ENCODE measurements at places on chromosomes 3 and 15.

DNA sequence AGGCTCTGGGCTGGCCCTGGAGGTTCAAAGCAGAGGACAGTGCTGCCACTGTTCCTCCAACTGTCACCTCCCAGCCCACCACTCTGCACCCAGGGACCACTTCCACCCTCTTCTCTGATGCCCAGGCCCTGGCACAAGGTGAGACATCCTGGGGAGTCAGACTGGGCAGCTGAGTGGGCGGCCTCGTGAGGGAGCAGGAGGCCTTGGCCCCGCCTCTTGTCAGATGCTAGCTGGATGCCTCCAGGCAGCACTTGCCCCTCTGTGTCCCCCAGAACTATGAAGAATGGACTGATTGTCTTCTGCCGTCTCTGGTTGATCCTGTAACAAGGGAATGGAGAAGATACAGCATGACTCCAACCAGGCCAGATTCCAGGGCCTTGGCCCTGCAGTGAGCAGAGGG is 191.0 kb upstream of the LINGO1 start:
- no peak for DNase-seq

DNA sequence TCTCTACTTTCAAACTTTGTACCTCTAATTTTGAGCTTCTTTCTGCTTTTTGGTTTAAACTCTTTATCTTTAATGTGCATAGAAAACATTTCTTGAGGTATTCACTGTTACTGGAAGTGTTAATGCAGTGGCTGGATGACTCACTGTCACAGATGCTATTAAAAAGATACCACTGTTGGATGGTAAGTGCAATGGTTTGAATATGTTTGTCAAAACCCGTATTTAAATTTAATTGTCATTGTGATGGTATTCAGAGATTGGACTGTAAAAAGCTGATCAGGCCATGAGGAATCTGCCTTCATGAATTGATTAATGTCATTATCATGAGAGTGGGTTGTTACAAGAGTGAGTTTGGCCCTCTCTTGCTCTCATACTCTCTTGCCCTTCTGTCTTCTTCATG is 70.6 kb downstream of the AP4E1 start:
- DNase-seq: no peak

- no peak for DNase-seq
Observed at GRCh38 chr3:42265059-42265991, 660 bp downstream of the CCK start.

GRCh38 chr3:154786724-154787123 is 293.4 kb upstream of the MME start:
- DNase-seq: no peak

- no peak for DNase-seq
Observed at GRCh38 chr15:81895723-81896122, 150.1 kb downstream of the MEX3B start.

DNA sequence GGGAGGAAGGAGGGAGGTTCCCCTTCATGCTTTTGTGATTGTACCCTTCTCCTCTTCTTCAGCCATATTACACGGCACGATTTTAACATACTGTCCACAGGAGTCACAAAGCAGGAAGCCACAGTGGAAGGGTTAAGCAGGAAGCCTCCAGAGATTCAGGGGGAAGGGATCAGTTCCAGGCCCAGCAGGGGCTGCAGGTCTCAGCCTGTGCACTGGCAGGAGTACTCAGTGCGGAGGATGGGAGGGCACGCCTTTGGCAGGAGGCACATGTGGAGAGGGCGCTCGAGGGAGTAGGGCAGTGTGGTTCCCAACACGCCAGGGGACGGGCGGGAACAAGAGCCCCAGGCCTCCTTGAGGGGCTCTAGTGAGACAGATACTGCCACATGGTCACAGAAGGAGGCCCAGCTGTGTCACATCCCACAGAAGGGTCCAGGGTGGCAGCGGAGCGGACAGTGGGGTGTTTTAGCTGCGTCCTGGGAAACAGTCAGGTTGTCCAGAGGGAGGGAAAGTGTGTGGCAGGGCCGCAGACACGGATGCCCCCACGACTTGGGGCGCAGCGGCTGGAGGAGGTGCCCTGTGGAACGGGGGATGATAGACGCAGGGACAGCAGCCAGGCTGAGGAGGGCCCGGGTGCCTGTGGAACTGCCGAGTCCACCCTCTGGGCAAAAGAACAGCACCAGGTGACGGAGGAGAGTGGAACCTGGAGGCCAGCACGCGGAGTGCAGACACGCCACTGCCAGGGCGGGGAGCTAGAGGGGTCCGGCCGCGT is 77.5 kb downstream of the CHSY1 start:
- no peak for DNase-seq

- no peak for DNase-seq
Observed at GRCh38 chr15:89506026-89506686, 9.8 kb upstream of the RHCG start.

DNA sequence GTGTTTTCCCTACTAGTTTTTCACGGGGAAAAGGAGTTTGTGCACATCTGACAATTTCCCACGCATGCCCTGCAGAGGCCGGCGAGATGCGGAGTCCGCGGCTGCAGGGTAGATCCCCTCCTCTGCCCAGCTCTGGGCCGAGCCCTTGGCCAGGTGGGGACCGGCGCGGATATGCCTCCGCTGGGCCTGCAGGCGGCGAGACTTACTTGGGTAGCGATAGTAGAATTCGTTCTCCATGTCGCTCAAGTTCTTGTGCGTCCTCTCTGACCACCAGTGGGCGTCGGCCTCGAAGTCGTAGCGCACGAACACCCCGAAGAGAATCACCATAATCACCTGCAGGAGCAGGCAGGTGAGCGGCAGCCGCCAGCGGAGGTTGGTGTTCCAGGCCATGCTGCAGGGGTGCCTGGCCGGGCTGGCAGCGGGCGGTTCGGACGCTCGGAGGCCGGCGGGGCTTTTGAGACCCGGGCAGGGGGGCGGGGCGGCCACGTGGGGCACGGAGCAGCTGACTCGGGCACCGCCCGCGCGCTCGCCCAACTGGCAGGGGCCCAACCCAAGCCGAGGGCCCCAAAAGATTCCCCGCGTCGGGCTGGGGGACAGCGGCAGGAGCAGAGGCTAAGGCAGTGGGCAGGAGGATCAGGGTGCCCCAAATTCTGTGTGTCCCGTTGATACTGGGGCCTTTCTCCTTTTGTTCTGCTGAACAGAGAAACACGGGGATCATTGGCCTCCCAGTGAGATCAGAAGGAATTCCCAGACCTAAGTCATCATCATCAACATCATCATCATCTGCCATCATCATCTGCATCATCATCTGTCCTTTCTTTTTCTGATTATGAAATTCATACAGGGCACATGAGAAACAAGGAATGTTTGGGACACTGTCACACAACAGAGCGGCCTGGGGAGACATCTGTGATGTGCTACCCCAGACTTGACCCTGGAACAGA is at the start of gene RHCG:
Gene RHCG (minus strand): TSS at position 429 of the 944 bp plus-strand sequence. CDS start 39 bp downstream, at position 390.
- DNase-seq: no peak

GRCh38 chr3:150169330-150169940 is 198.7 kb upstream of the PFN2 start:
- no peak for DNase-seq

- no peak for DNase-seq
Observed at GRCh38 chr3:69866988-69867720, 127.9 kb downstream of the MITF start.

- no peak for DNase-seq
Observed at GRCh38 chr3:127492426-127492825, 98.1 kb downstream of the TPRA1 start.

GRCh38 chr15:31045606-31046005 is 54.2 kb upstream of the MTMR10 start:
- no peak for DNase-seq

- no peak for DNase-seq
Observed at GRCh38 chr3:31106204-31106603, 211.7 kb upstream of the GADL1 start.

DNA sequence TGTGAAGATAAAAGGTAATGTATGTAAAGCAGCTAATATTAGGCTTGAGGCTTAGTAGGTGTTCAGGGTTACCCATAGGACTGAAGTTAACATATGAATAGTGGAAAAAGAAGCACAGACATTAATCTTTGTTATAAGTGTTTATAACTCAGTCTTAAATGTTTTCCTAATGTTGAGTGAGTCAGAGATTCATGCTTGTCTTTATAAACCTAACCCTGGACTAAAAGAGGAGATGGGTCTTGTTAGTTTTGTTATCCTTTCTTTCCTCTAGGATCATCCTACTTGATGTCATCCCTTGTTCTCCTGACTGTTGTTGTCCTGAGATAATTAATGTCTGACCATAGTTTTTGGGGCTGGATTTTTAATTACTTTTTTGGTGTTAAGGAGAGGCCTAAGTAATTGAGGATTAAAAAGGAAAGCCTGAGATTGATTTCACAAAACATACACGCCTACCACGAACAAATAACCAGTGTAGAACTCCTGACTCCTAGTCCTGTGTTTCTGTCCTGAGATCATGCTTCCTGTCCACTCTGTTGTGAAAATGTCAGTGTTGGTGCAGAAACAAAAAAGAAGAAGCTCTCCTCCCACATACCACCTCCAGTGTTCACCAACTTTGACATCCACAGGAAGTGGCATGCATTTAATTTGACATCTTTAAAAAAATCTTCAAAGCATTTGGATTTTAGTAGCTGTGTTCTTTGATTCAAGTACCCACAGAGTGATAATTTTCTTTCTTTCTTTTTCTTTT is 8.4 kb downstream of the MITF start:
- DNase-seq: no peak

GRCh38 chr3:145359040-145359439 is 801.9 kb downstream of the PLOD2 start:
- DNase-seq: no peak

DNA sequence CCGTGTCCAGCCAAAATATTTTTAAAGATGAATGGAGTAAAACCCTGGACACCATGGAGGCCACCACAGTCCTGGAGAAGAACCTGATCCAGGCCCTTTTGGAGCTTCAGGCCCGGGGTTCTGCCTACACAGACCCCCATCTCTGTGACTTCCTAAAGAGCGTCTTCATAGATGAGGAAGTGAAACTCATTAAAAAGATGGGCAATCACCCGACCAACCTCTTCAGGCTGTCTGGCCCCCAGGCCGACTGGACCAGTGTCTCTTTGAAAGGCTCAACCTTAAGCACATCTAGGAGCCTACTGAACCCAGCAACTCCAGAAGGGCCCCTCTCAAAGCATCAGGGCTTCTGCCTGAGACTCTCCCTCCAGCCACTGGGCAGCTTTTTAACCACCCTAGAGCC is 107.9 kb upstream of the FAM174B start:
- DNase-seq: no peak

GRCh38 chr15:50628421-50628820 is 58.2 kb downstream of the TRPM7 start:
- DNase-seq: no peak

- no peak for DNase-seq
Observed at GRCh38 chr3:48974076-48974864, 15.8 kb upstream of the P4HTM start.

DNA sequence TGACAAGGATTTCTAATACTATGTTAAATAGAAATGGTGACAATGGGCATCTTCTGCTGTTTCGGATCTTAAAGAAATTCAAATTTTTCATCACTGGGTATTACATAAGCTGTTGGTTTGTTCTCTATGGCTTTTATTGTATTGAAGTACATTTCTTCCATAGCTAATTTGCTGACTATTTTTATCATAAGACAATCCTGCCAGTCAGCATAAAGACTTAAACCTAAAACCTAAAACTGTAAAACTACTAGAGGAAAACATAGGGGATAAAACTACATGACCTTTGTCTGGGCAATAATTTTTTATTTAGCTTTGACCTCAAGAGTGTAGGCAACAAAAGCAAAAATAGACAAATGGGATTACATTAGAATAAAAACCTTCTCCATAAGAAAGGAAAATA is 1017.4 kb downstream of the SI start:
- DNase-seq: no peak

GRCh38 chr15:41795996-41796856 is 21.9 kb downstream of the MAPKBP1 start:
- DNase-seq: no peak

DNA sequence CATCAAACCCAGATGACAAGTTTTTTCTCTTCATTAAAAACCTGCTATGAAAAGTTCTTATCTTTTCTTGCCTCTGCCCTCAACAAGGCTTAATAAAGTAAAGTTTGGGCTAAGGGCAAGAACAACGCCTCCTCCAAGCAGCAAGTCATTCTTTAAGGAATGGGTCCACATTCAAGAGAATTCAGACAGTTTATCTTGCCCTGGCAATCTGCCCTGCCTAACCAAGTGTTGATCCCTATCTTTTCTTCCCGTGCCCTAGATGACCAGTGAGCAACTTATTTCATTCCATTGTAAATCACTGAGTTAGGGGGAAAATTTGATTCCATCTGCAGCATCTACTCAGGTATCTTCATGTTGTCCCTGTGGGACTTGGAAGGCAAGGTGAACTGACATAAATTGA is 370.3 kb upstream of the DPPA4 start:
- no peak for DNase-seq

DNA sequence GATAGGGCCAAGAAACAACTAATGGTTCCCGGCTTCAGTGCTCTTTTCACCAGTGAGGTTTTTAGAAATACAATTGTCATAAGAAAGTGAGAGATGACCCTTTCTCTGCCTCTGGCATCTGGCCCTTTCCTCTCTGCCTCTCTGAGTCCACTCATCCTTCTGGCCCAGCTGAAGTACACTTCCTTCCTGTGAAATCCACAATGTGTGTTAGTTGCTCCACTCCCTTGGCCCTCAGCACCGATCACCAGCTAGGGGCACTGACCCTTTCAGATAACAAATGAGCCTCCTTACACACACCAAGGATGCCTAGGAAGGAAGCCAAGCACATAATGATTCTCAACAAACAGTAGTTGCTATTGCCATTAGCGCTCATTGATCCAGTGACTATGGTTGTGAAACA is 2.9 kb upstream of the CAV3 start:
- no peak for DNase-seq

DNA sequence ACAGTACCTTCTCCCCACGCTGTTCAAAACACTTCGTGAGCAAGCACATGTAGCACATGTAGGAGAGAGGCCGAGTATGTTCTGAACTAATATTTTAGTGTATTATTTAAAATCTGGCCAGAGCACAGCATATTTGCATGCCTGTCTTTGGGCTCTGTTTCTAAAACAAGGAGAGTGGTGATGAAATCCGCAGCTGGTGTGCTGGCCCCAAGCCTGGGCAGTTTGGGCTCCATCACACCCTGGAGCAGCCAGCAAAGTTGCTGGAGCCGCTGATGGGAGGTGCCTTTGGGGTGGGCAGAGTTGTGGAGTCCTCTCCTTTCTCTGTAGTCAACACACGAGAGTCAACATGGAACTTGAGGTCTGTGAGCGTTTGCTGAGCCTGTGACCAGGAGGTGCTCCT is 116.6 kb downstream of the SLCO3A1 start:
- no peak for DNase-seq

DNA sequence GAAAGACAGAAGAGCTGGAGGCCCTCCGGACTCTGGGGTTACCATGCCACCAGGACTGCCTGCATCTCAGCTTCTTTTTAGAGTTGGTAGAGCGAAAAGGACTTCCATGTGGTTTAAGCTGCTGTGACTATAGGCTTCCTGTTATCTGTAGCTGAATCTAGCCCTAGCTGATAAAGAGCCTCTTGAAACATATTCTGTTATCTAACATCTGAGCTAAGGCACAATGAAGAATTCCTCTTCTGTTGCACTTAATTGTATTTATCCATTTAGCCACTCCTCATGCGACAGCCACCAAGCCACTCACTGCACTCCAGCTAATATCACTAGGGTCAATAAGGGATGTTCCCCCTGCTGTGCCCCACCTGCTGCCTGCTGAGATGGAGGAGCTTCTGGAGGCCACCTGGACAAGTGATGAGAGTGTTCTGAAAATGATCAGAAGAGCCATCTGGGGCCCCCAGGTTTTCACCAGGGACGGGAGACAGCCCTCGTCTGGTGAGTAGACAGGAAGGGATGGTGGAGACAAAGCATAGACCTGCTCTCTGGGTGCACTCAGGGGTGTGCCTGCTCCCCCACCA is 94.6 kb upstream of the PLXNA1 start:
- DNase-seq: no peak

- DNase-seq: no peak
Observed at GRCh38 chr3:171333784-171334464, 126.3 kb downstream of the TNIK start.

GRCh38 chr3:55297245-55297644 is 189.9 kb downstream of the WNT5A start:
- DNase-seq: no peak

Data from stimulated activated CD4-positive, alpha-beta T cell treated with anti-CD3 and anti-CD28 coated beads, Interleukin-2, amount 100 ng/mL, for 4 hours (primary cell).